CD4-positive, alpha-beta T cell treated with Interleukin-6 for 4 hours (primary cell): ENCODE measurements at places on chromosomes 6 and 20.

GRCh38 chr6:125794342-125795137, 3.8 kb downstream of the NCOA7 start:
- no peak for DNase-seq

DNA sequence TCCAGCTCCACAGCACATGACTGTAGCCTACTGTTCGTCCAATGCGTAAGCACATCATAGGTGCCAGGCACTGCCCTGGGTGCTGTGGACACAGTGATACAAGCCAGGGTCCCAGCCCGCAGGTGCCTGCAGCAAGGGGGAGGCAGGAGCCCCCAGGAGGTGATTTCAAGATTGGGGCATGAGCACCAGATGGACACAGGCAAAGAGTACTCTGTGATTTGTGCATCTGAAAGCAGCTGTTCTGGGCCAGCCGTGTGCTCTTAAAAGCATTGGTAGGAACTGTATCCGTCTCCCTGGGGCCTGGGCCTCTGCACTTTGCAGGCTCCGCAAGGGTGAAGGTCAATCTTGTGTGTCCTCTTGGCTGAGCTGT, 149.8 kb downstream of the SYCP2 start:
- DNase-seq = no peak

DNA sequence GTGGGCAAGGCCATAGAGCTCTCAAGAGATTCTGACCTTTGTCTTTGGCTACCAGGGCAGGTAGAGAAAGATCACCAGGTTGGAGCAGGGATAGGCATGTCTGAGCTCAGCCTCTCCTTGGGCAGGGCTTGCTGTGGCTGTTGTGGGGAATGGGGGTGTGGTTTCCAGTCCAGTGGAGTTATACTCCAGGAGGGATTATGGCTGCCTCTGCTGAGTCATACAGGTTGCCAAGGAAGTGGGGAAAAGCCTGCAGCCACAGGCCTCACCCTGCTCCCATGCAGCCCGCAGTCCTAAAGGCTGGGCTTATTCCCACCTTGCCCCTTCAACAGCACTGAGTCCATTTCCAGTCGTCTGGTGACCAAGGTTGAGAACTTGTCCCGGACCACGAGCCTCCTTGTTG, 21.9 kb downstream of the MEP1A start:
- DNase-seq = no peak

DNA sequence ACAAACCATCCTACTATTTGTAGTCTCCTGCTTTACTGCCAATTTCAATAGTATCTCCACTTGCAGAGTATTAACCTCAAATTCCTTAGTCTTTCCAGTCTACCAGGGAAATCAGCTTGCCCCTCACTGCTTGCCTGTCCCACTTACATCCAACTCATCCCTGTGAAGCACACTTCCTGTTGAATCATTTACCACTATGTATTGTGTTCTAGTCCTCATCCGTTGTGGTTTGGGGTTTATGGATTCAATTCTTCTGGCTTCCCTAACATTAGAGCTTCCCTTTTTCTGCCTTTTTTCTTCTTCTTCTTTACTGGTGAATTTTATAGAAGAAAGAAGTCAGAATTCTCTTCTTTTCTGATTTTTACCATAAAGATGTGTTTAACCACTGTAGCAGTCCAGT, 5.1 kb upstream of the TXLNB start:
- no peak for DNase-seq

DNA sequence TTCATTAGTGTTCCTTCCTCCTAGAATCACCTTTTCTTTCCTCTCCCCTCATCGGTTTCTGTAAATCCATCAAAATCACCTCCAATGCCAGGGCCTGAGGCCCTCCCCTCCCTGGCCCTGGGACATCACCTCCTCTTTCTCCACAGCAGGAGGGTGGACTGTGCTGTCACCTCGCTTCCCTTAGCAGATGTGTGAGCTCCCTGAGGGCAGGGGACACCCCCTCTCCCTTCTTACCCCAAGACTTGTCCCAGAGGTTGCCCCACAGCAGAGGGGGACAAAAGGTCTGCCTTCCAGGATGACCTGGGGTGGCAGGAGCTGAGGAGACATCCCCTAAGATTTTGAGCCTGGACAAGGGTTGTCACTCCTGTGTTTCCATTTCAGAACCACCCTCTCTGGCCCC, 5.9 kb downstream of the ULBP1 start:
- no peak for DNase-seq

DNA sequence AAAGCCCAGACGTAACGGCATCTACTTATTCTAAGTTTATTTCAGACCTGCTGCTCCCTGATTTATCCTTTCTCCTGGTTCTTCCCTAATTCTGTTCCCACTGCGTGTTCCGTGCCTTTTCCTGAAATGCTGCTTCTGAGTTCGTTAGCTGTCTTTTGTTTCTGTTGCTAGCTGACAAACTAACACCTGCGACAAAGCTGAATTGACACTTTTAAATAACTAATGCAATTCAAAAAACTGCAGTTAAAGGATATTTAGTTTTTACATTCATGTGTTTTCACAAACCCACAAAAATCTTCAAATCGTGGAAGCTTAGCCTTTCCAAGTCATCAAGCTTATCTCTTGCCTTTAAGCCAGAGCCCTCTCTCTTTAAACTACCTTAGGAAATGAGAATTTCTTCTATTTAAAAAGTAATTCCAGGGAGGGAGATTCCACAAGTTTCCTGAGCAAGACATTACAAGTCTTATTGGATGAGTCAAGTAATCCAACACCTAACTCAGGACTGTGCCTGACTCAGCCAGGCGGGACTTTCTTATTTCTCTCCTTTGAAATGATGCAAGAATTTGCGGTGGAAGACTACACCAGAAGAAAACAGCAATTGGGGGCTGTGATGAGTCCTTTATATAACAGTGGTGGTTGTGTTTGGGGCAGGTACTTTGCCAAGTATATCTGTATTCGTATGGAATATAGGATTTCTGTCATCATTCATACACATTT, 6.3 kb downstream of the ADTRP start:
- no peak for DNase-seq
